ENCODE measurements at places on chromosomes 7 and 10.
A peak's percentile ranks its signal among the peaks of the same experiment; 100 is the strongest.

DNA sequence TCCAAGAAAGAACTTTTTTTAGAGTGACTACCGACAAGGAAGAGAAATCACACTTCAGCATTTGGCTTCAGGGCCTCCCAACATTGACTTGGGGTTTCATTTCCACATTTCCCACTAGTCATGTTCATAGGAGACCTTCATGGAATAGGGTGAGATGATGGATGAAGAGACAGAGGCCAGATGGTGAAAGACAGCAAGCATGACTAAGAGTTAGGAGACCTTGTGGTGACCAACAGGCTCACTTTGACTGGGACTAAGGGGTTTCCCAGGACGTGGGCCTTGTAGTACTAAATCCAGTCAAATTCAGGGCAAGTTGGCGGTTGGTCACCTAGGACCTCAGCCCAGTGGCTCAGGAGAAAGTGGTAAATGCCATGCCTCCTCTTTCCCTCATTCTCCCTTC, 3.0 kb upstream of the GIMAP5 start:
- no peak for DNase-seq

- DNase-seq, result peak; percentile 39
Observed at GRCh38 chr7:138195151-138195571, 118.9 kb downstream of the AKR1D1 start.

GRCh38 chr7:100674411-100675104, 1.0 kb downstream of the GNB2 start:
- DNase-seq, result peak; percentile 77

GRCh38 chr7:25854608-25855497, 297.1 kb upstream of the NFE2L3 start:
- DNase-seq, result peak; percentile 100

DNA sequence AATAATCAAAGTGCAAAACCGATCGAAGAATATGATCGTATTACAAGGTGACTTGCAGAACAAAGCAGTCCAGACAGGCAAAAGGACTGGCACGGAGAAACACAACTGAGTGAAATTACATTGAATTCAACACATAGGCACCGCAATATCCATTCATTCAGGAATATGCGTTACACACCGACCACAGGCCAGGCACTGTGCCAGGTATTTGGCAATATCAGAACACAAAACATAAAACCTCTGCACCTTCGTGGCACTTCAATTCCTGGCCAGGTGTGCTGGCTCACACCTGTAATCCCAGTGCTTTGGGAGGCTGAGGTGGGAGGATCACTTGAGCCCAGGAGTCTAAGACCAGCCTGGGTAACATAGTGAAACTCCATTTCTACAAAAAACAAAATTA, 187.9 kb downstream of the DIP2C start:
- no peak for DNase-seq

DNA sequence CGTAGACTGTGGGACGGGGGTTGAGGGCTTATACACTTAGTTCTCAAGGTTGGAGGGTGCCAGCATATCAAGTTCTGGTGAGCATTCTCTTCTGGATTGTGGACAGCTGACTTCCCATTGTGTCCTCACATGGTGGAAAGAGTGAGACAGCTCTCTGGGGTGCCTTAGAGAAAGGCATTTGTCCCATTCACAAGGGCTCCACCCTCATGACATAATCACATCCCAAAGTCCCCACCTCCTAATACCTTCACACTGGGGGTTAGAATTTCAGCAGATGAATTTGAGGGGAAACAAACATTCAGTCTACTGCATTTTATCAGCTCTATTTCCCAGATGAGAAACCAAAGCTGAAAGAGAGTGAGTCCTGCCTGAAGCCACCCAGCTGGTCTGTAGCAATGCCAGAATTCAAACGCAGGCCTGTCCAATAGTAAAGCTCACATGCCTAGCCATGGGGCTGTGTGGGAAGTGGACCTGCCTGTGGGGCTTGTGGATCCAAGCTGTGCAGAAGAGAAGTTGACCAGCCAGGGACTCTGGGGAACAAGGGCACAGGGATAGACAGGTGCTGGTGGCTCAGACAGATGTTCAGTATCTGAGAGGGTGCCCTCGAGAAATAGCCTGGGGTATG, 34.9 kb upstream of the LOXL4 start:
- no peak for DNase-seq

DNA sequence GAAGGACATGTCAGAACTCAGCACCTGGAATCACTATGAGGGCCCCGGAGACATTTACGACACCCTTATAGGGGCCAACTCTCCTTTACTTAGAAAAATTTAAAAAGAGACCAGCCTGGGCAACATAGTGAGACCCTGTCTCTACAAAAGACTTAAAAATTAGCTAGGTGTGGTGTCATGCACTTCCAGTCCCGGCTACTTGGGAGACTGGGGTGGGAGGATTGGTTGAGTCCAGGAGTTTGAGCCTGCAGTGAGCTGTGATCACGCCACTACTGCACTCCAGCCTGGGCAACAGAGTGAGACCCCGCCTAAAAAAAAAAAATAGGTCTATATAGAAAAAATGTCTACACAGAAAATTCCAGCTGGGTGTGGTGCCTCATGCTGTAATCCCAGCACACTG, 7.5 kb upstream of the CYTH3 start:
- DNase-seq, result no peak

- peak; percentile 81 for DNase-seq
Observed at GRCh38 chr10:125156739-125157480, 3.5 kb downstream of the CTBP2 start.

DNA sequence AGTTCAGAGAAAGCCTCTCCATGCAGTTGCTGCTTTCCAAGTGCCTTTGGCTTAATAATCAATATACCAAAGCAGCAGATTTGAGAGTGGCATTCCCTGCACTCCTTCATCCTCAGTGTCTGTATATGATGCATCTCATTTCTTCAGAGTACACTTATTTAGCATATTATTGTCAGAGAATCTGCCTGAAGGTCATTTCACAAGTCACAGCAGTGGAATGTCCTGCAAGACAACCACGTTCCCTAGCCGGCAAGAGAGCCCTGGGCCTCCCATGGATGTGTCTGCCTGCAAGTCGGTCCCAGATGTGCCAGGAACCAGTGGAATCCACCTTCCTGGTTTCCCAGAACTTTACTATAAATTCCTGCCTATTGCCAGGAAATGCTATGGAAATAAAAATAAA, 289.4 kb upstream of the IGFBP3 start:
- DNase-seq, result no peak

- DNase-seq, result peak; percentile 26
Observed at GRCh38 chr7:131502810-131503508, 53.5 kb downstream of the PODXL start.

DNA sequence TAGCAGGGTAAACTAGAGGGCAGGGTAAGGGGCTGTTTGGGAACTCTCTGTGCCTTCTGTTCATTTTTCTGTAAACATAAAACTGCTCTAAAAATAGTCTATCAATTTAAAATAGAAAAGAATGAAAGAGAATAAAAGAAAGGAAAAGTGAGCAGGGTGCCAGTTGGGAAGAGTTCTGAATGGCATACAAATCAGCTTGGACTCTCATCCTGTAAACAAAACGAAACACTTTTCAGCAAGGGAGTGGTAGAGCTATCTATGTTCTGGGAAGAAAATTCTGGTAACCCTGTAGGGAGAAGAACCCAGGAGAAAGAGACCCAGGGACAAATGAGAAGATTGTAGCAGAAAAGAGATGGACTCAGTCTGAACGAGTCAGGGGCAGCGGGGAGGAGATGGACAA, 24.6 kb downstream of the SCRN1 start:
- no peak for DNase-seq

- no peak for DNase-seq
Observed at GRCh38 chr10:75331081-75331480, 70.5 kb downstream of the ZNF503 start.

DNA sequence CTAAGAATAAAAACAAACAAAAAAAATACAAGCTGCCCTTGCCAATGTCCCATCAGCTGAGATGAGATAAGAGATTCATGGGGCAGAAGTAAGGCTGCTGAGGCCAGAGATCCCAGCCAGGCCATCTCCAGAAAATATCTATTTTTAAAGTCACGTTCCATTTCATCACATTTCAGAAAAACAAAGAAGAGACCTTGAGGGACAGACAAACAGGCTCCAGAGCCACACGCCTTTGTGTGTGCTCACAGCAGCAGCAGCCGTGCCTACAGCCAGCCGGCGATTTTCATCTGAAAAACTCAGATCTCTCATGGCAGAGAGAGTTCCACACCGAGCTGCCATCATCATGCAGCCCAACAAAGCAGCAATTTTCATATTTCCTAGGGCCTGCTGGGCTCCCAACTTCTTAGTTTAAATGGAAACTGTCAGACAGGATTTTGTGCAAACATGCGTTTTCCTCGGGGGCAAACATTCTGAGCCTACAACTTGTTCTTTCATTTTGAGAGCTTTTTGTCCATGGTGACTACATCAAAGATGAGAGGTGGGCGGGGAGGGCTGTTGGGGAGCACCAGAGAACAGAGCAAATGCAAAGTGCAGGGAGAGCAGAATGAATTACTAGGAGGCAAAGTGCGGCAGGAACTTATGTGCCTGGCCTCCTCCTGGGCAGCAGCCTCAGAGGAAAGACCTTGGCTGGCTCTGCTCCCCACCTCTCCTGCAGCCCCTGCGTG, 38.8 kb downstream of the DLG5 start:
- DNase-seq, result peak; percentile 51

- DNase-seq, result no peak
Observed at GRCh38 chr10:97174941-97175340, 10.8 kb downstream of the SLIT1 start.

DNA sequence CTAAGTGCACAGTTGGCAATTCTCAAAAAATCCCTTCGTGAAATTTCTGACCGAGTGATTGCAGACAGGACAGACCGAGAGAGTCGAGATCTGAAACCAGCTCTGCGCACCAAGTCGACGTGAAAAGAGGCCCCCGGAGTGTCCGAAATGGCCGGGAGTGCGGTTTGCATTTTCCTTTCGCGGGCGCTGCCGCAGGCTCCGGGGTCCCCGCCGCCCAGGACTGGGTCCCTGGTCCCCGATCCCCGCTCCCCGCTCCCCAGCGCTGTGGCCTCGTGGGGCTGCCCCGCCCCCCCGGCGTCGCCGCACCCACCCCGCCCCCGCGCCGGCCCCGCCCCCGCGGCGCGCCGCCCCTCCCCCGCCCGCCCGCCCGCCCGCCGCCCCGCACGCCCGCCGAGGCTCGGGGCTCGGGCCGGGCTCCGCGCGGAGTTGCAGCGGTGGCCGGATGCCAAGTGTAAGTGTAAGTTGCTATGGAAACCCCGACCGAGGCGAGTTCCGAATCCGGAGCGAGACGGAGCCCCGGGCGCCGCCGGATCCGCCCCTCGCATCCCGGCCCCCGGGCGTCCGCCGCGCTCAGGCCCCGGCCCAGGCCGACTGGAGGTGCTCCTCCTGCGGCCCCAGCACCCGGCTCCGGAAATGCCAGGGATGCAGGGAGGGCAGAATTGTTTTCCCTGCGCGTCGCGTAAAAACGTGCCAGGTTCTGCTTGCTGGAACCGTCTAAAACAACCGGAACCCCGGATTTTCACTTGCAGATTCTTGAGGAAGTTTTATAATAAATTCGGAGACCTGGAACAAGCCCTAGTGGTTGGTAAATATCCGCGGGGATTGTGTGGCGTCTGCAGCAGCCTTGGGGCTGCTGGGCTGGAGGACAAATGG, 4.6 kb downstream of the BMI1 start:
- peak; percentile 96 for DNase-seq

GRCh38 chr10:50593523-50594376, 30.0 kb downstream of the SGMS1 start:
- DNase-seq, result peak; percentile 82

DNA sequence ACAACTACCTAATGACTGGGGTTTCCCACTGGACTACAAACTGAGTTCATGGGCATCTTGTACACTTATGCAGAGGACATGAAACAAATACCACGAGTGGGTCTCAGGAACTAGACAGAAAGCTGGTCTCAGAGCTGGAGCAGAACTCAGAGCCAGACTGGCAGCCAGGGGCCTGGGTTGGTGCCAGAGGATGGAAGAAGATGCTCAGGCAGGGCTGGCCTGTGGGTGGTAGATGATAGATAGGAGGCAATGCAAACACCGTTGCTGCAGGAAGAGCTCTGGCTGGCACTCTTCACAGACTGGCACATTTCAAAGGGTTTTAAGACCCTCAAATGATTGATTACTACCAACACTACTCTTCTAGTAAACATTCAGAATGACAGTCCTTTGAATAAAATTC, 28.8 kb downstream of the ENO4 start:
- DNase-seq, result no peak

GRCh38 chr10:133359972-133360610, 2.3 kb upstream of the FUOM start:
- DNase-seq, result no peak

DNA sequence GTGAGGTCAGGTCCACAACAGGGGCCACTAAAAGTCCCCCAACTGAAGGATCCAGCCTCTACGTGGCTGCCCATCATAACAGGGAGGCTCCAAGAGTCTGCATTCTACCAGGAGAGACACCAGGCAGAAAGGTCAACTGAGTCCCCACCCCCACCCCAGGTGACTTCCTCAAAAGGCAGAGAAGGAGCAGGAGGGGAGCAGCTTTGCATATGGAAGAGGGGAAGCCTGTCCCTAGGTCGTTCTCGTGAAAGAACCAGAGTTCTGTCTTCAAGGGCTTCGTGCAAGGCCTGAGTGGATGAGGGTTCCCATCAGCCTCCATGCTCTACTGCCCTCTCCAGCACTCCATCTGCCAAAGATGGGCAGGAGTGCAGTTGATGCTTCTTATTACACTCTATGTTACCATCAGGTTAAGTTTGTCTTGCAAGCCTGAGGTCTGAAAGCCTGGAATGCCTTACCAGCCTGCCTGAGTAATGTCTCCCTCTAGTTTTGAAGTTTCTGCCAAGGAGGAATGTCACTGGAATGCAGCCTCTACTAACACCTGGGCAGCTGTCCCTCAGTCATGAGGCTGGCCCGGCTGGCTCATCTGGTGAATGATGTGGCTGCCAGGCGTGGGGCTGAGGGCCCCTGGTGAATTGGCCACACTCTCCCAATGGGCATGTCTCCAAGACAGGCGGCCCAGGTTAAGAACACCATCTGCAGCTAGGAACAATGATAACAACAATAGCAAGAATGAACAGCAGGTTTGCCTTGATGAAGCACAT, 54.3 kb upstream of the SMNDC1 start:
- no peak for DNase-seq

DNA sequence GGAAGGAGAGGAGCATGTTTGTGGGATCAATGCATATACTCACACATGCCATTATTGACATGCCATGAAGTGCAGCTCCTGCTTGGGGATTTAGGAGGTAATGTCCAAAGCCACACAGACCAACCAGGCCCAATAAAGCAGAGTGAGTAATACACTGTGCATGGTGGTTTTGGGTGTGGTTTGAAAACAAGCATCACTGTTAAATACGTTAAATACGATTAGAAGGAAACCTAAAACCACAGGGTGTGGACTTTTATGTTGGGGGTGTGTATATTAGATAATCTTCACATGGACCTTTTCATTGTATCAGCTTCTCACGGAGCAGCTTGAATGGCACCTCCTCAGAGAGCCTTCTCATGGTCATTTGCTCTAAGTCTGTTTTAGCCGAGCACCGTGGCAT, 10.4 kb upstream of the EIF3A start:
- DNase-seq, result no peak

- DNase-seq, result no peak
Observed at GRCh38 chr10:47266602-47267001, 33.4 kb upstream of the GDF10 start.

GRCh38 chr7:146414373-146414772, 297.8 kb downstream of the CNTNAP2 start:
- DNase-seq, result no peak
